ENCODE measurements at places on chromosomes 2 and 18.

- no peak for DNase-seq
These were observed 5.9 kb downstream of the TEKT4 start for GRCh38 chr2:94877129-94877528.

- no peak for DNase-seq
These were observed 22.7 kb downstream of the CYP20A1 start for GRCh38 chr2:203261326-203262159.

DNA sequence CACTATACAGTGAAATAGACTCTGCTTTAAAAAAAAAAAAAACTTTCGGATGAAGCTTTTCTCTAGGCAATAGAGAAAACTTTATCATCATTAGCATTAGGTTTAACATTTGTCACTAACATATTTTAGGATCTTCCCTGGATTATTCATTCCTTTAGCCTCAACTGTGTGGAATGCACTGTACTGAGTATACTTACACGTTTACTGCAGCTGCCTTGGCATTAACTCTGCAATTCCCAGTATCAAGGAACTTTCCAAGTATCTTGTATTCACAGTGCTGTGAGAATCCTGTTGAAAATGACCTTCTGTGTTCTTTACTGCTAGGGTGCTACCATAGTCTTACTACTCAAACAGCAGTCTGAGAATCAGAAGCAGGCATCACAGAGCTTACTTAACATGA, 328.2 kb upstream of the COL3A1 start:
- DNase-seq, result peak; percentile 83

- no peak for DNase-seq
These were observed 428.0 kb downstream of the FBXO15 start for GRCh38 chr18:73719611-73720010.

- DNase-seq, result no peak
These were observed 144.7 kb downstream of the BABAM2 start for GRCh38 chr2:28035163-28035690.

DNA sequence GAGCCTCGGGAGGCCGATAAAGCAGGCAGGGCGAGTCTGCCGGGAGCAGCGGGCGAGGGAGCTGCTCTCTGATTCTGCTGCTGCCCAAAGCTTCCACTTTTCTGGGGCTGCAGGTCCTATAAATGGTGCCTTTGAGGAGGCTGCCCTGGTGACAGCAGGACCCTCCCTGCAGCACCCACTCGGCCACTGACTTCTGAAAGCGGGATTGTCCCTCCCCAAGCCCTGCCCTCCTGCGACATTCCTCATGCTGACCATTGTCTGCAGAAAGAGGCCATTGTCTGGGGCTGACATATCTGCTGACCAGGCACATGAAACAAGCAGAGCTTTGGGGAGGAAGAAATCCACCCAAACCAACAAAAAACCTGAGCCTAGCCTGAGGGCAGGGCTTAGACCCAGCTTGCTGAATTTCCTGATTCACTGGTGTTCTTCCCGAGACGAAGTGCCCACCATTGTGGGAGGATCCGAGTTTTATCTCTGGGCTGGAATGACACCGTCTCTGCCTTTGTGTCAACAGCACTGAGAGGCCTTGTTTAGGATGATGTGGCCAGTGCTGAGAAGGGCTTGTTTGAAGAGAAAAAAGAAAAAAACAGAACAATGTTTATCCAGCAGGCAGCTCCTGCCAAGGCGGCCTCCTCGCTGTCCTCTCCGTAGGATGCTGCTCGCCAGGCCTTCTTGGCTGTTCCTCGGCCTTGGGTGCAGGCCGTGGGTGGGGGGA, 129.7 kb downstream of the MYCN start:
- no peak for DNase-seq

- DNase-seq, result no peak
These were observed 111.1 kb downstream of the PDCL3 start for GRCh38 chr2:100673691-100674485.

DNA sequence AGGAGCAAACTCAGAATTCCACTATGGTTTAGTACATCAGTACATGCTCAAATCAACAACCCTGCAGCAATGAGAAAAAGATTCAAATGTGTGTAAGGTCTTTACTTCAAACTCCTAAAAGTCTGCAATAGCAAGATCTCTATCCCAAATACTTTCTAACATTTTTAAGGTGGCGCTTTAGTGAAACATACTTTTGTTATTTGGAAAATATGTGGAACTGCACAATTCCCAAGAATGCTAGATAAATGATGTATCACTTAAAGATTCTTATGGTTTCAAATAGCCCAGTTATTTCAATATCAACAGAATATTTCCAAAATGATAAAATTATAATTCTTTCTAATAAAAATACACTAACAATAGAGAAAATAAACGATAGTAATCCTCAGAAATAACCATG, 227.6 kb upstream of the SMAD7 start:
- no peak for DNase-seq

DNA sequence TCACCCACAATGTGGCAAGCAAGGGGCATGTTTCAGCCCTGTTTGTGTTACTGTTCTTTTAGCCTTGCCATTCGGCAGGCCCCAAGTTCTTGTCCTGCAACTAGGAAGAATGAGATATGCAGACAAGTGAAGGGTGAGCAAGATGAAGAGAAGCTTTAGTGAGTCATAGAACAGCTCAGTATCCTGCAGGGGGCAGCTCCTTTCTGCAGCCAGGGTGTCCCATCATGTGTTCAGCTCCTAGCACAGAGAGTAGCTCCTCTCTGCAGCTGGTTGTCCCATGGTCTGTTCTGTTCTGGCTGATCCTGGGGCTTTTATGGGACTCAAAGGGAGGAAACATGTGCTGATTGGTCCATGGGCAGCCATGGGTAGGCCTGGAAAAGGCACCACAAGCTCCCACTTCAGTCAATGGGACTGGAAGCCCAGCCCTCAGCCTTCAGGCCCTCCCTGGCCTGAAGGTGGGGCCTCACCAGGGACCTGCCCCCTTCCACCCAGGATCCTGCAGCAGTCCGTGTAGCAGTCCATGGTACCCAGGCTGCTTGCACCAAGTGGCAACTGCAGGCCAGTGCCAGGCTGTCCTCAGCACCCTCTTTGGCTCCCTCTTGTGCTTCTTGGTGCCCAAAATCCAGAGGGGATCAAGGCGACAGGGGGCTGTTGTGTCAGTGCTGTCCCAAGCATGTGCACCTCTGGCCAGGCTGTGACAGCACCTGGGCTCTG, 326.4 kb downstream of the NR4A2 start:
- no peak for DNase-seq

DNA sequence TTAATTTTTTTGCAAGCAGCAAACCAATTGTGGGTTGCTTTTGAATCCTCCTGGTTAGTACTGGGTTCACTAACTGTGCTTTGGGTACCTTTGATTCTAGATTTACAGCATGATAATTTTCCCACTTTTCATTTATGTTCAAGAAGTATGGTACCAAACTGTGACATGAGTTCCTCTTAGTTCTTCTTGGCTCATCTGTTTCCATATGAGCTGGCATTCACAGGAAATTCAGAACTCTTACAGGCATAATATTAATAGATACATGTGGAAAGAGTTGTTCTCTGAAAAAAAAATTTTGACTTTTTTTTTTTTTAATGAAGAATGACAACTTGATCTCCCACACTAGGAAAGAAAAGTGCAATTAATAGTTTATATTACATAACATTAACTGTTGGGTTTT, 59.4 kb downstream of the FMNL2 start:
- DNase-seq, result no peak

GRCh38 chr18:48932822-48933510, 17.8 kb downstream of the SMAD7 start:
- DNase-seq, result no peak

Measured in IMR-90 (cell line).